Activated T-helper 17 cell treated with anti-CD3 and anti-CD28 coated beads, Interleukin-2, amount 50 U/mL, for 72 hours (primary cell): ENCODE measurements at places on chromosomes 2 and 18. TPM values are rescaled to one million over a fixed set of nuclear protein-coding genes. Genes with fewer than 3 reads are reported as not detected.

HOXD1 gene
- not detected for total RNA-seq

TANC1 gene
- total RNA-seq, result 1.4 TPM

DSC1 gene
- total RNA-seq, result not detected

SH2D6 gene
- total RNA-seq, result 0.66 TPM

CNTNAP5 gene
- not detected for total RNA-seq

REEP1 gene
- 0.26 TPM for total RNA-seq

G6PC2 gene
- total RNA-seq, result not detected

CXCR2 gene
- total RNA-seq, result 0.48 TPM

EPHA4 gene
- total RNA-seq, result 8.0 TPM

RASGRP3 gene
- total RNA-seq, result 2.3 TPM

IL36B gene
- not detected for total RNA-seq

FBXO15 gene
- total RNA-seq, result 2.6 TPM

CYP26B1 gene
- not detected for total RNA-seq

IMPACT gene
- 13.0 TPM for total RNA-seq

LDLRAD4 gene
- 54.8 TPM for total RNA-seq

TNFAIP6 gene
- not detected for total RNA-seq

TSPYL6 gene
- total RNA-seq, result not detected

RBM43 gene
- 2.5 TPM for total RNA-seq

ABCG8 gene
- total RNA-seq, result not detected

AGAP1 gene
- total RNA-seq, result 5.3 TPM

SP140 gene
- total RNA-seq, result 60.8 TPM

CCDC148 gene
- 0.82 TPM for total RNA-seq

GPR45 gene
- total RNA-seq, result not detected

CCDC138 gene
- 11.0 TPM for total RNA-seq

CDH7 gene
- not detected for total RNA-seq
